AG10803 (cell line): ENCODE measurements at places on chromosomes 12 and 14.
A peak's percentile ranks its signal among the peaks of the same experiment; 100 is the strongest.

DNA sequence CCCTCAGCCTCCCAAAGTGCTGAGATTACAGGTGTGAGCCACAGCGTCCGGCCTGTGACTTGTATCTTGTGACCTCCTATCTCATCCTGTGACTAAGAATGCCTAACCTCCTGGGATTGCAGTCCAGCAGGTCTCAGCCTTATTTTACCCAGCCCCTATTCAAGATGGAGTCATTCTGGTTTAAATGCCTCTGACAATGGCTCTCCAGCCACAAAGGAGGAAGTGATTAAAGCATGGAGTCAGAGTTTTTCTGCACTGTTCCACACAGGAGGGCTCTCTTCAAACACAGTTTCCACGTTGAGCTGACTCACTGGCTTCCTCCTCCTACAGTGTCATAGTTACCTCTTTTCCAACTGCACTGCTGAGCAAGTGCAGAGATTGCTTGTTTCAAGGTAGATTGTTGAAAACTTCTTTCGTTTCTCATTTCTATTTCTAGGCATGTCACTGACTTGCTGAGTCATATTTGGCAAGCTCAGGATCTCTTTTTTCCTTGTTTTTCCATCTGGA is 383.8 kb downstream of the PCNX1 start:
- peak; percentile 56 for DNase-seq

GRCh38 chr14:103444837-103445524 is 59.8 kb downstream of the MARK3 start:
- DNase-seq, result no peak

GRCh38 chr14:75370416-75371205 is 57.2 kb upstream of the JDP2 start:
- DNase-seq, result no peak

DNA sequence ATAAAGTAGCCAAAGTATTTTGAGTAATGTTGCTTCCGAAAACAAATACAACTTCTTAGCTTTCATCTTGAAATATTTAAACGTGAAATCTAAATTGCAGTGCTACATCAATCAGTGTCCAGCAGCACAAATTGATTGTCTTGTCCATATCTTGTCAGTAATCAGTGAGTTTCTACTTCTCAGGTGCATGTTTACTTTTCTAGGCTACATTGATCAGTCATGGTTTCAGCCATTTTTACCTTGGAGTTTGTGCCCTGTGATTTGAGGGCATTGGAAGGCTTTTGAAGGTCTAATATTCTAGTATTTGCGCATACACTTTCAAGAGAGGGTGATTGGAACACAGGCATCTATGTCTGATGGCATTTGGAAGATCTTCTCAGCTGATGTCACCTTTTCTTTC is 12.4 kb downstream of the RMST start:
- no peak for DNase-seq

GRCh38 chr14:23097786-23098185 is 2.5 kb downstream of the C14orf119 start:
- DNase-seq, result no peak

- no peak for DNase-seq
These were observed 18.9 kb downstream of the GLIPR1L2 start for GRCh38 chr12:75409830-75410229.
